Lower lobe of right lung (tissue), 2 donors: ENCODE measurements at places on chromosomes 3 and 15. TPM values are rescaled to one million over a fixed set of nuclear protein-coding genes. Genes with fewer than 3 reads are reported as not detected.
A peak's percentile ranks its signal among the peaks of the same experiment; 100 is the strongest.

GRCh38 chr15:49309889-49310288 is 113.2 kb upstream of the FGF7 start:
- H3K4me3 ChIP-seq: no peak overlapping the region
- H3K4me1 ChIP-seq: no peaks in the 10 kb centered on the region
- no peak overlapping the region for H3K27ac ChIP-seq

Gene PCSK6
- 12.3 TPM for total RNA-seq

- peaks cover 33% of the 10 kb centered on the region for H3K4me1 ChIP-seq
- H3K4me3 ChIP-seq: no peak overlapping the region
- peak; percentile 88 for DNase-seq
- H3K27ac ChIP-seq: peak overlapping the region; percentile 77
Observed at GRCh38 chr15:92636908-92637481, 18.6 kb downstream of the FAM174B start.

Gene AGBL1
- total RNA-seq: 12.0 TPM

DNA sequence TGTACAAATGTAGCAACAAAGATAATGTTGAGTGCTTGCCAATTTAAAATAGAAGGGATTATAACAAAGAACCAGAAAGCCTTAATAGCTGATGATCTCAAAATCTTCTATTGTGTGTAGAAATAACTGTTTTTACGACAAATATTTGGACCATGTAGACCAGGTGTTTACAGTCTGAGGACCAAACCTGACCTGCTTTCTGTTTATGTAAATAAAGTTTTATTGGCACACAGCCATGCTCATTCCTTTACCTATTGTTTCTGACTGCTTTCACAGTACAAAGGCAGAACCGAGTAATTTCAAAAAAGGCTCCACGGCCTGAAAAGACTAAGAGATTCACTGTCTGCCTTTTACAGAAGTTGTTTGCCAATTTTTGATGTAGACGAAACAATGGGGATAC is 91.8 kb downstream of the GOLIM4 start:
- no peaks in the 10 kb centered on the region for H3K27me3 ChIP-seq
- H3K27ac ChIP-seq: no peak overlapping the region
- H3K36me3 ChIP-seq: peaks cover 4% of the 10 kb centered on the region

Gene GPR27
- 2.6 TPM for total RNA-seq

DNA sequence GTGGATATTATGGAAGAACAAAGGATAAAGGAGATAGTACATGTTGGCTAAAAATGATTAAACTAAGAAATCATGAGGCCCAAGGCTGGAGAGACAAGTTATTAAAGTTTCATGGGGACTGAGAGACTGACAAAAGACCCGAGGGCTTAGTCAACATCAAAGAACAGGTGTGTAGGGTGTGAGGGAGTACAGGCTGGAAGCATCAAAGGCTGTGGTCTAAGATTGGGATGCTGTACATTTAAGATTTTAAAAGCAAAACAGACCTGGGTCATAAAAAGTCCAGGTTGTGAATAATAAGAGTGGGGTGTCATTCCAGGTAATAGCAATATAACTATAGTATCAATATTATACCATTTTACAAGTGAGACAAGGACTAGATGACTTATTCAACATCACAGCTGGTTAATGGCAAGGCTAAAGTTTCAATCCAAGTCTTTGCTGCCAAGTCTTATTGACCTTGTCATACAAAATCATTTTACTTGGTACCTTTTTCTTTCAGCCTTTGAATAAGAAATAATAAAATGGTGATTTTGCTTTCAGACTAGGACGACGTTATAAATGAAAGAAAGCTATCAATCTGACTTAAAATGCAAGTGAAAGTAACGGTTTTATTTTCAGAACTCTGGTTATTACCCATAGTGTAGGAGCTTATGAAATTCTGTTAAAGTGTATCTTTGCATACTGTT is 211.6 kb downstream of the TNIK start:
- H3K4me1 ChIP-seq: no peaks in the 10 kb centered on the region
- no peaks in the 10 kb centered on the region for H3K27me3 ChIP-seq
- H3K27ac ChIP-seq: no peak overlapping the region
- H3K4me3 ChIP-seq: no peak overlapping the region
- no peak for DNase-seq

Gene MITF
- total RNA-seq: 45.1 TPM

DNA sequence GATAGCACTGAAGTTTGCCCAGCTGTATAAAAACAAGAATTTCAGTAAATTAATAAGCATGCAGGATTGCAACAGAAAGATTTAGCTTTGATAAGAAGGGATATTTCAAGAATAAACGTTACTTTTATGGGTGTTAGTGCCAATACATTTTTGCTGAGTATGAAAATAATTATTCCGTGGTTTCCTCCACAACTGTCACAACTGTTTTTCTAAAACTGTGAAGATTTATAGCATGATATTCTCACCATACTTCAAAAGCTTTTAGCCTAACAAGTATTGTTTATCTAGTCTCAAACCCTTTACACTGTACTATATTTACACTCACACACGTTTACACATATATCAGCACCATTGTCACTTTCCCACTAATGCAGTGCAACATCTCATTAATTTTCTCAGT is 200.5 kb downstream of the TPRG1 start:
- no peaks in the 10 kb centered on the region for H3K36me3 ChIP-seq
- H3K27ac ChIP-seq: no peak overlapping the region
- no peaks in the 10 kb centered on the region for H3K4me1 ChIP-seq
- H3K4me3 ChIP-seq: no peak overlapping the region
- H3K27me3 ChIP-seq: no peaks in the 10 kb centered on the region
- DNase-seq: no peak

DNA sequence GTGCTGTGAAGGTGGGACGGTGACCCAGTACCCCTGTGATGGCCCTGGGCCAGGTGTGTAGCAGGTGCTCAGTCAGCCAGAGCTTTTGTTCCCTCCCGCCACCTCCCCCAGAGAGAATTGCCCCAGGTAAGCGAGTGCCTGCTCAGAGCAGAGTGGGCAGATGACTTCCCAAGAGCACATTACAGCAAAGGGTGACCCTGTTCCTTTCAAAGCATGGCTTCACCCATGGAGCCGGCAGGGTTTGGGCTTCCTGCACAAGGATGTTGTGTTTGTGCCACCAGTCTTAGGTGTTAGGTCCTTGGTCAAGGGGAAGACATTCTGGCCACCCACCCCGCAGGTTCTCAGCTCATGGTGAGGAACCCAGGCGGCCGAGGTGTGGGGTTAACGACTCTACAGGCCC is 30.7 kb downstream of the SLC6A6 start:
- no peaks in the 10 kb centered on the region for H3K36me3 ChIP-seq
- no peaks in the 10 kb centered on the region for H3K27me3 ChIP-seq
- H3K27ac ChIP-seq: peak overlapping the region; percentile 91
- peaks cover 99% of the 10 kb centered on the region for H3K4me1 ChIP-seq

DNA sequence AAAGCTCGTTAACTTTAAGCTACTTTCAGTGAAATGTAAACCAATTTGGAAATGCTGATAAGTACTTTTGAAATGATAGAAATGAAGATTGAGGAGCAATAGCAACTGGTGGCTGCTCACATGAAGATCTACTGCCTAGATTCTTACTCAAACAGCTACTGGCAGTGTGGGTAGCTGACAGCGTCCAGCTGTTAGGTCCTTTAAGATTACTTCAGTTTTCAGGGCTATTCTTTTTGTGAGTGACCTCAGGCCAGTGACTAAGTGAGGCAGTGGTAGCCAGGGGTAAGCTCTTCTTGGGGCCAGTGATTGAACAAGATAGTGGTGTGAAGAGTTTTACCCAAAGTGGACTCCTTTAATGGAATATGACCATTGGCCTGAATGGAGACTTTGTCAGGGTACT is 41.3 kb downstream of the NECTIN3 start:
- no peak for DNase-seq
- H3K36me3 ChIP-seq: no peaks in the 10 kb centered on the region
- H3K4me3 ChIP-seq: no peak overlapping the region

Gene NEK11
- total RNA-seq: 10.2 TPM

GRCh38 chr3:196517919-196518318 is 2.8 kb upstream of the SMCO1 start:
- no peaks in the 10 kb centered on the region for H3K27me3 ChIP-seq
- DNase-seq: no peak
- no peak overlapping the region for H3K27ac ChIP-seq
- H3K36me3 ChIP-seq: no peaks in the 10 kb centered on the region
